Stimulated activated CD8-positive, alpha-beta memory T cell treated with anti-CD3 and anti-CD28 coated beads, Interleukin-2, amount 100 ng/mL, for 48 hours (primary cell): ENCODE measurements at places on chromosomes 12 and 14.

- no peak for DNase-seq
These were observed 67.7 kb downstream of the C14orf132 start for GRCh38 chr14:96106891-96107290.

GRCh38 chr14:37992499-37992898 lies 215.2 kb upstream of the SSTR1 start:
- DNase-seq: no peak

- DNase-seq: no peak
These were observed 4.0 kb upstream of the ERP27 start for GRCh38 chr12:14942196-14942931.

DNA sequence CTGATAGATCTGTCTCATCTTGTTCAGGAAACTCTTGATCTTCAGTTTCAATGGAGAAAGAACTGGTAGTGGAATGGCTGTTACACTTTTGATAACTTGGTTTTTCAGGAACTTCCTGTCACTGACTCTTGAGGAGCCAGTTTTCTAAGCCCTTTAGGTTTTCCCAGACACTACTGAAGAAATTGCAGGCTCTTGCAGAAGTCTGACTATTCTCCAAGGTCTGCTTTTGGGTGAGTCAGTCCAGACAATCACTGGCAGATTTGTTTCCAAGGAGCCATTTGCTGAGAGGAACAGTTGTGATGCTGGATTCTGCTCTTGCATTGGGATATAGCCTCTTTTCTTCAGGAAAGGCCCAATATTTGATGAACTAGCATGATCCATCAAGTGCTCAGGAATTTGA lies 468.0 kb downstream of the FUT8 start:
- DNase-seq: no peak

GRCh38 chr14:95895720-95896119 lies 19.1 kb downstream of the TUNAR start:
- DNase-seq: no peak

DNA sequence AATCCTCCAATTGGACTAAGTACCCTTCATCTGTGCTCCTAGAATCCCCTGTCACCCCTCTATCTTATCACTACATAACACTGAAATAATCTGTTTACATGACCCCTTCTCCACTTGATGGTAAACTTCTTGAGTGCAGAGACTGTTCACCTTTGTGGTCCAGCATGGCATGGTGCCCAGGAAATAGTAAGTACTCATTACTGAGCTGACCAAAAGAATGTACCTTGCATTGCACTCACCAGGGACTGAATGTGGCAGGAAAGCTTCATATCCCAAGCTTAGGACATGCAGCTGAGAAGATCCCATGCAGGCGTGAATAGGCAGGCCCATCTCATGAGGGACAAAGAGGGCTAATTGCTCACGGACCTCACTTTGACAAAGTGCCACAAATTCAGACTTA lies 1.4 kb upstream of the GARIN2 start:
- no peak for DNase-seq
